ENCODE measurements at places on chromosomes 2 and 18.

GRCh38 chr2:105580870-105581554 lies 163.7 kb upstream of the NCK2 start:
- no peak for DNase-seq

- no peak for DNase-seq
Observed at GRCh38 chr2:164496881-164497280, 124.4 kb downstream of the GRB14 start.

- no peak for DNase-seq
Observed at GRCh38 chr2:39932198-39932597, 153.1 kb upstream of the THUMPD2 start.

DNA sequence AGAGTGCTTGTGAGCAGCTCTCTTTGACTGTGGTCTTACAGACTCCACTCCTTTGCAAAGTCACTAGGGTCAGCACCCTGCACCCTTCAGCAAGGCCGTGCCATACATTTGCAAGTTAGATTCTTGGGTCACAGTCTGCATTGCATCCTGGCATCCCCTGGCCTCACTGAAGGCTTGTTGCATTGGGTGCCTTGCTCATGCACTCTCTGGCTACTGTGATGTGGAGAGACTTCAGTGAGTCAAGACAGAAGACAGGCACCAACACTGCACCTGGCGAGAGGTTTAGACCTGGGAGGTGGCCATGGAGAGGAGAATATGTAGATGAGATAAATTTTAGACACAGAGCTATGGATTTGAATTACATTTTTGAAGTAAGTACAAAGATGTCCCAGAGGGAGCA lies 146.4 kb upstream of the COPS8 start:
- no peak for DNase-seq

- DNase-seq = no peak
Observed at GRCh38 chr18:62209046-62209445, 22.0 kb downstream of the RELCH start.

DNA sequence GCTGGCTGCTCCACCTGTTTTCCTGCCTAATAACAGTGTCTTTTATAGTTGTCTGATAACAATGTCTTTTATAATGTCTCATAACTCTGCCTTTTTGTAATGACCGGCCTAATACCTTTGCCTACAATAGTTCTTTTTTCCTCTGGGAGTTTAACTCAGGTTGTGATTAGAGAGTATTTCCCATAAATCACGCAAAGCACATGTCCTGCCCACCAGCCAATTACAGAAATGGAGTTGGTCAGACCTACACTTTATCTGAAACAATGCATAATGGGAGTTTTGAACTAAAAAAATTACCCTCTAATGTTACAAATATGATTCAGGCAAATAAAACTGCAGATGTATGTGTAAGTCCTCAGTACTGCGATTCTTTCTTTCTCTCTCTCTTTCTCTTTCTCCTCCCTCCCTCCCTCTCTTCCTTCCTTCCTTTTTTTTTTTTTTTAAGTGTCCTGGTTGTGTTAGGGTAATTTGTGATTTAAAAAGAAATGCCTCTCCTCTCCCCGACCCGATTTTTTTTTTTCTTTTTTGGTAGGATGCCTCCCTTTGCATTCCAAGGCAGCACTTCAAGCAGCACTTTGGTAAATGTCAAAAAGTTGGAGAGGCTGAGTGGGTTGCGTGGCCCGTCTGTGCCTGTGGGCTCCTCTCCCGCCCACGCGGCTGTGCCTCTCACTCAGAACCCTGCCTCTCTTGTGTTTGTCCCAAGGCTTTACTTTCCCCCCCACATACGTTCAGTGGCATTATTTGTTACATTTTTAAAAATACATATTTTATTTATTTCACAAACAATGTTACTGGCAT lies 147.3 kb downstream of the AGAP1 start:
- DNase-seq = no peak

GRCh38 chr2:16513626-16514025 lies 152.0 kb downstream of the CYRIA start:
- no peak for DNase-seq

DNA sequence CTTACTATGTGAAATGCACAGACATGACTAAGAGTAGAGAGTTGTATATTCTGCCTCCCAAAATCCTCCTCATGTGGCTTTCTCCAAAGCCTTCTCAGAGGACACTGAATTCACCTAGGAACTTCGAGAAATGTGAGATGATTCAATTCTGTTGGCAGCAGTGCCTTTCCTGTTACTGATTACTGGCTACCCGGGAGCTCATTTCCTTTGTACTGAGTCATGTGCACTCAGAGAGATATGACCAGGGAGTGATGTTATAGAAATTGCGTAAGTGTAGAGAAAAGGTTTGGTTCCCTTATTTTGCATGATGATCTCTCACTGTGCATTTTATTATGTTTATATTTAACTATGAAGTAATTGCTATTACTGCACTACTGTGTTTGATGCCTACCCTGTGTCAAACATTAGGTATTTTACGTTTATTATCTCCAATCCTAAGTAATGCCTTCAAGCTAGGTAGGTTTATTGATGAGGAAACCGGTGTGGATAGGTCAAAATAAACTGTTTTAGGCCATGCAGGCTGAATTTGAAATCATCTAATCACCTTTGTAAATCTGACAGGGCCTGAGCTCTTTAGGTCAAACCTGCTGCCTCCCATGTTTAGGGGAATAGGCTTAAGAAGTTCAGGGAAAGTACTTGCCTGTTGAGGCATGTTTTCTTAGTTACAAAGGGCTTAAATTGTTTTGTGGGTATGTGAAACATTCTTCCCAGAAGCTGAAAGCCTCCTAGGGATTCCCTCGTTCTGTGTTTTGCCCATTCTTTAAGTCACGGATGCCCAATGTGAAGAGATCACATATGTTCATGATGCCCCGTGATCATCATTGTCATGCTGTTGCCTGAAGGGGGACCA lies 86.8 kb downstream of the FMNL2 start:
- no peak for DNase-seq

DNA sequence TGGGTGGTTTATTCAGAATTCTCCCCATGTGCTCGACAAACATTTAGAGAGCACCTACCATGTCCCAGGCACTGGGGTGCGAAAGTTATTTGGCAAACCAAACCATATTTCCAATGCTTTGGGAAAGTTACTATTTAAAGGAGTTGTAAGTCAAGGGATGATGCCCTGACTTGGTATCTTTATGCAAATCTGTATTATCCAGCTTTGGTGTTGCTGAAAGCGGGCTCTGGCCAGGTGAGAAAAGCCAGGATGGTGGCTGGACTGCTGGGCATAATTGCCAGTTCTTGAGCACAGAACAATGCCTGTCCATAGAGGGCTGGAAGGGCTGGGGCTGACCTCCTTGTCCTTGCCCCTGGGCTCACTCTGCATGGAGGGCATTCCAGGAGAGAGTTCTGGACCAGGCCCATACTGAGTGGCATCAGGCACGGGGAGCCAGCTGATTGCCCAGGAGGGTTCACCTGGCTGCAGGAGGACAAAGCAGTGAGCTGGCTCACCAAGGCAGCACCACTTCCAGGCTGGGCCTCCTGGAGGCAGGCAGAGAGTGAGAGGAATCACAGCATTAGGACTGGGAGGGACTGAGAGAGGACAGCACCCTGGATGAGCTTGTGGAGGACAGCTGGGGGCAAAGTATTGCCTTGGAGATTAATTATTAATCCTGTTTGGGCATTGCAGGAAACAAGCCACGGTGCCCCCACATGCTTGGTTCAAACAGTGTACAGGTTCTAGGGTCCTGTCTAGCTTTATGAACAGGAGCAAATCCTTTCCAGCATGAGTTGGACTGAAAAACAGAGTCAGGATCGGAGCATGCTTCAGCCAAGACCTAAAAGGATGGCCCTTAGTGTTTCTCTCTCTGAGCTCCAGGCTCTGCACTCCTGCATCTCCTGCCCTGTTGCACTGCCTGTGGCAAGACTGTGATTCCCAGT lies 7.1 kb downstream of the KHK start:
- DNase-seq = no peak

DNA sequence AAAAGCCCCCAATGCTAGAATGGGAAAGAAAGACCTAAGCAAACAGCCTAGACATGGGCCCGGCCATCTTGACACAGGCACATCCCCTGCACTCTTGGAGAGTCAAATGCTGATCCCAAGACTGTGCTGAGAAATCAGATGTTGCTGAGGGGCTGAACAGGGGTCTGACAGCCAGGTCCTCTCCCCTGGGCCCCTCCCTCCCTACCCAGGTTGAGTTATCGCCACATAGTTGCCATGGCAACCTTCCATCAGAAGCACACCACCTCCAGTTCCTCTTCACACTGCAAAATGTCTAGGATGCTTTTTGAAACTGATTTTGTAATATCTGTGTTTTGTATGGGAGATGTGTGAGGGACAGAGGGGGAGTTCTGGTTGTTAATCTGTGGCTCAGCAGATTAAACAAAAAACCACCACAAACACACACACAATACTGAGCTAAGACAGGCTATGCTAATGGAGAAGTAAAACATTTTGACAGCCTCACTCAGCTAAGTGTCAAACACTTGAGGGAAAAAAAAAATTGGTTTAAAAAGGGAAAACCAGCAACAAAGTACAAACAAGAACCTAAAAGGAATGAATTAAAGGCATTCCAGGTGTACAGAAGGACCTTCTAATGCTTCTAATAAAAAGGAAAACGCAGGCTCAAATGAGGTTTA lies 88.2 kb downstream of the TMEM163 start:
- no peak for DNase-seq

- no peak for DNase-seq
Observed at GRCh38 chr2:98833917-98834263, 102.1 kb downstream of the CRACDL start.

All from stimulated activated CD4-positive, alpha-beta T cell treated with anti-CD3 and anti-CD28 coated beads, Interleukin-1b, Interleukin-23, amount 100 ng/mL, for 1 hour (primary cell).